Bronchus fibroblast of lung (primary cell): ENCODE measurements at places on chromosomes 5 and 9. TPM values are rescaled to one million over a fixed set of nuclear protein-coding genes. Genes with fewer than 3 reads are reported as not detected.

The CCDC192 gene
- not detected in 2 replicates for total RNA-seq

The CCDC171 gene
- 0.84 and 1.5 TPM in 2 replicates for total RNA-seq

The GPR150 gene
- 0.34 and 0.59 TPM in 2 replicates for total RNA-seq

The FOXD4 gene
- 0.34 TPM in 1 of 2 replicates, not detected in the other for total RNA-seq

The NEUROG1 gene
- total RNA-seq: not detected in 2 replicates

The ANKS6 gene
- total RNA-seq: 19.5 and 21.4 TPM in 2 replicates

The SLC34A3 gene
- total RNA-seq: not detected in 2 replicates

The CER1 gene
- total RNA-seq: not detected in 2 replicates
